ENCODE measurements at places on chromosomes 4 and X. TPM values are rescaled to one million over a fixed set of nuclear protein-coding genes. Genes with fewer than 3 reads are reported as not detected.

DNA sequence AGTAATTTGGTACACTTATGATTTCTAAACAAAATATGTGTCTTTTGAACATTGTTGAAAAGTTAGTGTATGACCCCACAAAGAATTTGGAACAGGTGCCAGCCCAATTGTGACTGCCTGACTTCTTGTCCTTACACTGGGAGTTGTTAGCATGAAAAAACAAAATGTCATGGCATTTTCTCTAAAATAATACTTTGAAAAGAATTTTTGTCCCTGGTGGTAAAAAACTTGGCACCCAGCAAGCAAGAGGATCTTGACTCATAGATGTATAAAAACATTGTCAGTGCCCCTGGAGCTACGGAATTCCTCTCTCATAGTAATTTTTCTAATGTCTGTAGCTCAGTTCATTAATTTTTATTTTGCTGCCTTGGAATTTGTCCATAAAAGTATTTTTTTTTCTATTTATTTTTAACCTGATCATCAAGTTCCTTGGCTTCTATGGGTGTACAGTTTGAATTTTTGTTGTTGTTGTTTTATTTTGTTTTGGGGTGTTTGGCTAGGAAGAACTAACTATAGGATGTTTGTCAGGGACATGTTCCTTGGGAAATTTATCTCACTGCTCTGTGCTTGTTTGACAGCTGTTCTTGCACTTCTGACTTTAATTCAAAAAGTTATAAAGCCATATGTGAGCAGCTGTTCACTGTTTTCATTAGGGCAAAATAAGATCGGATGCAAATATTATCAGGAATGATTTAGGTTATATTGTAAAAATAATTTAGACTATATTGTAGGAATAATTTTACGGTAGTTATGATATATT is 95.4 kb upstream of the NUDT6 start:
- H3K36me3 ChIP-seq: no peaks in the 10 kb centered on the region
- H3K4me1 ChIP-seq: no peaks in the 10 kb centered on the region
- DNase-seq: no peak

- no peak for DNase-seq
- no peak overlapping the region for H3K4me3 ChIP-seq
- no peak overlapping the region for H3K27ac ChIP-seq
- no peaks in the 10 kb centered on the region for H3K36me3 ChIP-seq
Observed at GRCh38 chrX:131393426-131393825, 104.3 kb upstream of the IGSF1 start.

GRCh38 chrX:10619425-10620046 is 849 bp downstream of the MID1 start:
- no peaks in the 10 kb centered on the region for H3K36me3 ChIP-seq
- no peak for DNase-seq
- peak overlapping the region; percentile 36 for H3K4me3 ChIP-seq
- no peaks in the 10 kb centered on the region for H3K4me1 ChIP-seq
- H3K27ac ChIP-seq: peak overlapping the region; percentile 85
- peaks cover 22% of the 10 kb centered on the region for H3K27me3 ChIP-seq

DNA sequence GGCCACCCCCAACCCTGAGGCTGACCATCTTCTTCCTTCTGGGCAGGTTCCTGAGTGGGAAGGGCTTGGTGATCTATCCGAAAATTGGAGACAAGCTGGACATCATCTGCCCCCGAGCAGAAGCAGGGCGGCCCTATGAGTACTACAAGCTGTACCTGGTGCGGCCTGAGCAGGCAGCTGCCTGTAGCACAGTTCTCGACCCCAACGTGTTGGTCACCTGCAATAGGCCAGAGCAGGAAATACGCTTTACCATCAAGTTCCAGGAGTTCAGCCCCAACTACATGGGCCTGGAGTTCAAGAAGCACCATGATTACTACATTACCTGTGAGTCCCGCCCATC is 9.7 kb downstream of the EFNB1 start:
- no peaks in the 10 kb centered on the region for H3K27me3 ChIP-seq
- no peak overlapping the region for H3K27ac ChIP-seq
- H3K36me3 ChIP-seq: no peaks in the 10 kb centered on the region

GRCh38 chr4:101806914-101807313 is 16.4 kb downstream of the BANK1 start:
- H3K4me3 ChIP-seq: no peak overlapping the region
- H3K27ac ChIP-seq: no peak overlapping the region
- H3K4me1 ChIP-seq: no peaks in the 10 kb centered on the region
- no peaks in the 10 kb centered on the region for H3K36me3 ChIP-seq
- DNase-seq: no peak

Gene PPARGC1A
- 5.9 TPM for total RNA-seq

DNA sequence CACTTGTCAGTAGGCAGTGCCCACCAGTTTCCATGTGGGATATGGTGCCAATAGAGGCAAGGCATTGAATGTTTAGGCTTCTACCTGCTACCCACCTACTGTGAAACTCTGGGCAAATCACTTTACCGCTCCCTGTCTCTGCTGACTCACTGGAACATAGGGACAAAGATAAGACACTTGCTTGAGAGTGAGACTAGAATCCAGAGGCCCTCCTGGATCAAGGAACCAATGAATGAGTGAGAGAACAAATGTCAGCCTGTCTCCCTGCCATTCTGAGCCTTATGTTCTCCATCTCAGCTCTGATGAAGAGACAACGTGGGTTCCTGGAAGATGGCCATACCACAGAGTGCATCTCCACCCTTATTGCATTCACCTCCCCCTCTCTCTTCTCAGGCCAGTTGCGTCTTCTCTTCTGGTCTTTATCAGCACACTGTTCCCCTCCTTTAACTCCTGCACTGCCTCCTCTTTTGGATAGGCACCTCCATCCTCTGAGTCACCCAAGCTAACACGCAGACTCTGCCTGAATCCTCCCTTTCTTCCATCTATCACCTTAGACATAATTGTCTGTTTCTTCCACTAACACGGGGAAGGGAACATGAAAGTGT is 15.4 kb upstream of the PRRG3 start:
- no peaks in the 10 kb centered on the region for H3K4me1 ChIP-seq
- DNase-seq: no peak
- H3K4me3 ChIP-seq: no peak overlapping the region
- H3K36me3 ChIP-seq: no peaks in the 10 kb centered on the region
- H3K27me3 ChIP-seq: no peaks in the 10 kb centered on the region

Gene ATP11C
- total RNA-seq: 33.9 TPM

Gene PLK4
- total RNA-seq: 0.63 TPM

- no peak overlapping the region for H3K4me3 ChIP-seq
- H3K36me3 ChIP-seq: no peaks in the 10 kb centered on the region
- DNase-seq: peak; percentile 55
- H3K4me1 ChIP-seq: peaks cover 3% of the 10 kb centered on the region
- peak overlapping the region; percentile 15 for H3K27ac ChIP-seq
Observed at GRCh38 chr4:77104791-77105540, 29.2 kb upstream of the CCNI start.

DNA sequence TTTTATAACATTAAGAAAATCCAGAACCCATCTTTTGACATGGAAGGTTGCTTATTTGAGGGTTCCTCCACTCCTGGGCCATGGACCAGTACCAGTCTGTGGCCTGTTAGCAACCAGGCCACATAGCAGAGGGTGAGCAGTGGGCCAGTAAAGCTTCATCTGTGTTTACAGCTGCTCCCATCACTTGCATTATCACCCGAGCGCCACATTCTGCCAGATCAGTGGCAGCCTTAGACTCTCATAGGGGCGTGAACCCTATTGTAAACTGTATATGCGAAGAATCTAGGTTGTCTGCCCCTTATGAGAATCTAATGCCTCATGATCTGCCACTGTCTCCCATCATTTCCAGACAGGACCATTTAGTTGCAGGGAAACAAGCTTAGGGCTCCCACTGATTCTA is 58.6 kb downstream of the NDST4 start:
- no peak overlapping the region for H3K4me3 ChIP-seq
- H3K27me3 ChIP-seq: no peaks in the 10 kb centered on the region
- H3K27ac ChIP-seq: no peak overlapping the region
- no peak for DNase-seq
- no peaks in the 10 kb centered on the region for H3K36me3 ChIP-seq

DNA sequence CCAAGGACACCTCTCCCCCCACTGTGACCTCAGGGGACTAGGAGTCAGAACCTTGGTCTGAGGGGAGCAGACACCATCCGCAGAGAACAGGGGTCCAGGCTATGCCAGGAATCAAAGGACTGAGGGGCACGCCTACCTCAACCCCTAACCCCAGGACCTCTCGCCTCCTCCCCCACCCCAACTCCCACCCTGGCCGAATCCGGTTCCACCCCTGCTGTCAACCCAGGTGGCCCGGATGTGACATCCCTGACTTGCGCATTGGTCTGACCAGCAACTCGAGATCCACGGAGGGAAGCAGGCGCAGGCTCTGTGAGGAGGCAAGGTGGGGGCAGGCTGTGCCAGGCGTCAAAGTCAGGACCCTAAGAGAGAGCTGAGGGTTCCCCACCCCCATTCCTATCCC is 468 bp upstream of the MAGEA4 start:
- no peaks in the 10 kb centered on the region for H3K36me3 ChIP-seq
- no peak overlapping the region for H3K27ac ChIP-seq
- no peaks in the 10 kb centered on the region for H3K27me3 ChIP-seq
- H3K4me1 ChIP-seq: no peaks in the 10 kb centered on the region

- H3K27me3 ChIP-seq: no peaks in the 10 kb centered on the region
- no peak overlapping the region for H3K27ac ChIP-seq
- H3K36me3 ChIP-seq: no peaks in the 10 kb centered on the region
- DNase-seq: no peak
- H3K4me3 ChIP-seq: no peak overlapping the region
Observed at GRCh38 chr4:139986689-139987501, 167.1 kb downstream of the MAML3 start.

DNA sequence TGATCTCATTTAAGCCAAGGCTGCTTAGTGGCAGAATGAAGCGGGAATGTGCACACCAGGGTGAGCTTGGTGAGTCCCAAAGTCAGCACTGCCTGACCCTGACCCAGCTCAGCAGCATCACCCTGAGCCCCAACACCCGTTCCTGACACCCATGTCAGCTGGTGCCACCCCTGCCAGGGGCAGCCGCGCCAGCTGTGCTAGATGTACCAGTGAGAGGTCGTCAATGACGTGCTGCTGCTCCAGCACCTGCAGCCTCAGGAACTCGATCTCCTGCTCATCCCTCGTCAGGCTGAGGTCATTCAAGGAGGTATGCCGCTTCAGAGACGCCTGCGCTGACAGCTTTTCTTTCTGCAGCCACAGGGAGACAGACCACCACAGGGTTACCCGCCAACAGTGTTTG is 61.7 kb upstream of the C4orf50 start:
- no peak for DNase-seq
- no peak overlapping the region for H3K27ac ChIP-seq
- H3K4me1 ChIP-seq: no peaks in the 10 kb centered on the region
- H3K4me3 ChIP-seq: no peak overlapping the region
- no peaks in the 10 kb centered on the region for H3K36me3 ChIP-seq

DNA sequence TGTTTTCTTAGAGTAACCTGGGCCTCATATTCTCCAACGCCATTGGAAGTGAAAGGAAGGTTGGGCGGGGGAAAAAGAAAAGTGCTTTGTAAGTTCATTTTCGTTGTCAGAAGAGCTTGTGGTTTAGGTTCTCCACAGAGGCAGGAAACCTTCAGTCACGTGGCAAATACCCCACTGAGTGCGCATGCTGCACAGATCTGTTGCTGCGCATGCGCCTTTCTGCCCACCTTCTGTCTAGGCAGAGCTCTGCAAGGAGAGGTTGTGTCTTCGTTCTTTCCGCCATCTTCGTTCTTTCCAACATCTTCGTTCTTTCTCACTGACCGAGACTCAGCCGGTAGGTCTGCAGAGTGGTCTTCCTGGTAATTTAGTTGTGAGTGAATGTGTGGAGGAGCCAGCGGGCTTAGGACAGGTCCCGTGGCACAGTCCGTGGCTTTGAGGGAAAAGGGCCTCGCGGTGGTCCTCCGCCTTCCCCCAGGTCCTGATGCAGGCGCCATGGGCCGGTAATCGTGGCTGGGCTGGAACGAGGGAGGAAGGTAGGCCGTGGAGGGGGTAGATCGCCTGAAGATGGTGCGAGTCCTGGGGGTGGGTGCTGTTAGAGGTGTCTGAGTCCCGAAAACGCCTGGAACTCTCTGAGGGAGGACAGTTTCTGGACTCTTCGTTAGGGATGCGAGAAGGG is at the start of gene PAGE5:
Gene PAGE5, plus strand, starts transcription at position 228 of the 676 bp plus-strand sequence. CDS start 1,037 bp downstream, outside the sequence.
- no peak within 1 kb of the TSS for H3K27ac ChIP-seq
- H3K4me3 ChIP-seq: no peak within 1 kb of the TSS
- no peaks in the 10 kb centered on the region for H3K36me3 ChIP-seq
- no peak for DNase-seq
- no peaks in the 10 kb centered on the region for H3K27me3 ChIP-seq
- no peaks in the 10 kb centered on the region for H3K4me1 ChIP-seq

DNA sequence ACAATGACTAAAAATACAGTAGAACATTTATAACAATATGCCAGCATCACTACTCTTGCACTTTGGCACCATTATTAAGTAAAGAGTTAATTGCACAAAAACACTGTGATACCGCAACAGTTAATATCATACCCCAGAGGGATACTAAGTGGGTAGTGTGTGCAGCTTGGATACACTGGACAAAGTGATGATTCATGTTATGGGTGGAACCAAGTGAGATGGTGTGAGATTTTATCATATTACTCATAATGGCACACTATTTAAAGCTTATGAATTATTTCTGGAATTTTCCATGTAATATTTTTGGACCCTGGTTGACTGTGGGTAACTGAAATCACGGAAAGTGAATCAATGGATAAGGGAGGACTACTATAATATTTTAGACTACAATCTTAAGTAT is 265.3 kb downstream of the PCDH18 start:
- H3K27ac ChIP-seq: no peak overlapping the region
- no peaks in the 10 kb centered on the region for H3K27me3 ChIP-seq
- H3K4me3 ChIP-seq: no peak overlapping the region
- DNase-seq: no peak
- no peaks in the 10 kb centered on the region for H3K4me1 ChIP-seq

DNA sequence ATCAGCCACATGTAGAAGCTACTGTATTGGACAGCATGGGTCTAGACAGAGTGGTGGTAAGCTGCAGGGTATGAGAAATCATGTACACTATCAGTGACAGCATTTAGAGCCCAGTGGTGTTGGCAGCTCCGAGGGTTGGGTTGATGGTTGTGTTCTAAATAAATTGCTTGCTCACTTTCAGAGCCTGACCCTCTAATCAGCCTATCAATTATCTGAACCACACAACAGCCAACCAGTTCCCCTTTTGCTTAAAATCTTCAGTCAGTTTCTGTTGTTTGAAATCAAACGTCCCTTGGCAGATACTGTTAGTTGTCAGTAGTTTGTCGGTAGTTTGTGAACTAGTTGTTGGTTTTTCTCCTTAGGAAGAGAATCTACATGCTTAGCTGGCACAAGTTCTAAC is 99.8 kb upstream of the RAI2 start:
- no peak overlapping the region for H3K27ac ChIP-seq
- no peak overlapping the region for H3K4me3 ChIP-seq
- H3K27me3 ChIP-seq: no peaks in the 10 kb centered on the region
- H3K36me3 ChIP-seq: no peaks in the 10 kb centered on the region
- no peak for DNase-seq
- no peaks in the 10 kb centered on the region for H3K4me1 ChIP-seq

Gene BANK1
- 4.5 TPM for total RNA-seq

DNA sequence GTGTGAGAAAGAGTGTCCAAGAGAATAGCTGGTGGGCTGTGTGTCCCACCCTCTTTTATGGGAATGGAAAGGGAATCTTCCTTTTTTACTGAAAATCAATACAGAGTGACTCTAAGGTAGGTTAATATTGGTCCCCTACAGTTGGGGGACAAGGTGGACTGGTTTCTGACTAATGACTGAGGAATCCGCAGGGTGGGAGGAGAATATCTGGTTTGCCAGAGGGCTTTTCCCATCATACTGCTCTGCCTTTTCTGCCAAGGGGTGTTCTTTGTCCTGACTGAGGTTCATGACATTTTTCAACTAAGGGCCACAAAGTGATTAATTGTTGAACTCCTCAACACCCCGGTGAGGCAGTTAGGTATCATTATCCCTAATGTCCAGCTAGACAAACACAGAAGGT is 261.6 kb downstream of the SPATA18 start:
- H3K27ac ChIP-seq: no peak overlapping the region
- H3K36me3 ChIP-seq: no peaks in the 10 kb centered on the region
- no peaks in the 10 kb centered on the region for H3K27me3 ChIP-seq
